ENCODE measurements at places on chromosomes 7 and 10.

- DNase-seq, result no peak
Measured at GRCh38 chr10:31399171-31399570, 80.2 kb downstream of the ZEB1 start.

DNA sequence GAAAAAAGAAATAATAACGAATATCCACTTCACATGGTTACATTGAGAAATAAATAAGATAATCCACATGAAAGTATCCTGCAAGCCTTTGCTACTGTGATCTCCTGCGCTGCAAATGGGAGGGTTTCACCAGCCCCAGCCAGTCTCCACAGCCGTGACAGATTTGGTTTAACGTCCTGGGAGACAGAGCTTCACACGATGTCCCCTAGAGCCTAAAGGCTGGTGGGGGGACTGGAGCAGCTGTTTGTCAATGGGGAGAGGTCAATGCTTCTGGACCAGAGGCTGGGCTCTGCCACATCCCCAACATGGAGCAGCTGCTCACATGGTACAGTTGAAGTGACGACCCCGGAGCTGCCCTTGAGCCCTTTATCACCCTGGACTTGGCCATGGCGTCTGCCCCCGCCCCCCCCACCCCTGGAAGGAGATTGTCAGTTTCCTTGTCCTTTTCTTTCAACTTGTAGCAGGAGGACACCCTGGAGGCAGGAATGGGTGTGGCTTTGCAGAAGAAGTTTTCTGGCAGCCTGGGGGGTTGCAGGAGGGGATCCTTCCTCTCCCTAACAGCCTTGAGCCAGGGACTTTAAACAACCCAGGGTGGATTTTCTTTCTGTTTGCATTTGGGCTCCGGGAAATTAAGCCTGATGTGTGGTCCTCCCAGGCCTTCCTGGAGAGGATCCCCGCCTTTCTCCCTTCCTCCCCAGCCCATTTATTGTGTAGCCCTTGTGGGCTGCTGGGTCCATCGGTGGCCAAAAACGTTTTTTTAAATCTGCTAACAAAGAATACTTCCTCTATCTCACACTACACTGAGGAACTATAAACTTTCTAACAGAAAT is 37.0 kb upstream of the MXI1 start:
- DNase-seq, result no peak

DNA sequence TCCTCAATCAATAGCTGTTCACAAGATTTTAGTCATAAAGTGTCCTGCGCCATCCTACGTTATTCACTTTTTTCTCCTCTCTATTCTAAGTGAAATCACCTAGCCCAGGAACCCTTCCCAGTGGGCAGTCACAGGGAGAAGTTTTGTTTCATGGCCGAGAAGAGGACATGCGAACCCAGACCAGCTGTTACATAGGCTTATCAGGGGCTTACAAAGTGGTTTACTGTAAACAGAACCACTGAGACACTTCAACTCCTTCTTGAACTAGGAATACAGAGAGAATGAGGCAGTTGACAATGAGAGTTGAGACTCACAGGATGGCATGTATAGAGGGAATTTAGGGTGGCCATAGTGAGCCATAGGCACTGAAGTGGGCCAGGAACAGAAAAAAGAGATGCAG is 246.9 kb upstream of the GLI3 start:
- no peak for DNase-seq

DNA sequence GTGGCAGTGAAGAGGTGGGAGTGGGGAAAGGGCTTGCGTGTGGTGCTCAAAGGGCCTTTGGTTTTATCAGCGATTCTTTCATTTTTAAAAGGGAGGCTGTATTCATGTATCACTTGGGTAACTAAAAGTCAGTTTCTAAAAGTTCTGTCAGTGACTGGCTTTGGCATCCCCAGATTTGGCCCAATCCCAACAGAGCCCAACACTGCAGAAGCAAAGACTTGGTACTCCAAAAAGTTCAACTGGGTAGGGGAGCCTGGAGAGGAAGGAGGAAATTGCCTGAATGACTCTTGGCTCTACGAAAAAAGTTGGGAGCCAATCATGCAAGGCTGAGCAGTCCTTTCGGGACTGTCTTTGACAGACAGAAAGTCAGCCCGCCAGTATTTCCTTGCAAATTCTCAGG is 54.5 kb upstream of the COL13A1 start:
- no peak for DNase-seq

- no peak for DNase-seq
Measured at GRCh38 chr10:129756912-129757901, 206.9 kb downstream of the EBF3 start.

DNA sequence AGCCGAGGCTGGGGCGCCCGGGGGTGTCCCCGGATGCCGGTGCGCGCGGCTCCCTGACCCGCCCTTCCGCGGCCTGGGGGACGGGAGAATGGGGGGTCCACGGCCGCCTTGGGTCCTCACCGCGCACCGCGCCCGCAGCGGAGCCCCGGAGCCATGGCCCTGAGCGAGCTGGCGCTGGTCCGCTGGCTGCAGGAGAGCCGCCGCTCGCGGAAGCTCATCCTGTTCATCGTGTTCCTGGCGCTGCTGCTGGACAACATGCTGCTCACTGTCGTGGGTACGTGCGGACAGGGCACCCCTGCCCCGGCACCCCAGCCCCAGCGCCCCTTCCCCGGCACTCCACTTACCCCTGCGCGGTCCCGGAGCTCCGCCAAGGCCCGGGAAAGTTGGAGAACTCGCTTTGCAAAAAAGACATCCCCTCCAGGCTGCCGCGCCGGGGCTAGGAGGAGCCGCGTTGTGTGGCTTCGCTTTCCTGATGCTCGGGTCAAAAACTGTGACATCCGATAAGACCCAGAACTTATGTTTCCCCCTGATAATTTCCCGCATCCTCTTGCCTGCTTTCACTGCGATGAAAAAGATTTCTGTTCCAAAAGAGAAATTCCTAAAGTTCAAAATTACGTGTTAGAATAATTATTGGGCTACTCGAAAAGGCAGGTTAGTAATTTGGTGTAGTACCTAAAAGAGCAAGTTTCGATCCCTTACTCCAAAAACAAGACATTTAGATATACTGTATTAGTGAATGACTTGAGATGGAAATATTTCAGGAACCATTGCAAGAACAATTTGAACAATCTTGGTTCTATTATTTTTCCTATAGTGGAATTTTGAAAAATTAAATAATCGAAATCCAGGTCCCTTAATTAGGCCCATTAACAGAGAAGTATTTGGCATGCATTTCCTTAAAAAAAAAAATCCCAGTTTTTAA is 888 bp downstream of the SLC18A2 start:
- no peak for DNase-seq

GRCh38 chr10:101287997-101288635 is 58.9 kb upstream of the LBX1 start:
- DNase-seq, result no peak

GRCh38 chr10:47449979-47450378 is 33.9 kb downstream of the ANXA8 start:
- DNase-seq, result no peak

DNA sequence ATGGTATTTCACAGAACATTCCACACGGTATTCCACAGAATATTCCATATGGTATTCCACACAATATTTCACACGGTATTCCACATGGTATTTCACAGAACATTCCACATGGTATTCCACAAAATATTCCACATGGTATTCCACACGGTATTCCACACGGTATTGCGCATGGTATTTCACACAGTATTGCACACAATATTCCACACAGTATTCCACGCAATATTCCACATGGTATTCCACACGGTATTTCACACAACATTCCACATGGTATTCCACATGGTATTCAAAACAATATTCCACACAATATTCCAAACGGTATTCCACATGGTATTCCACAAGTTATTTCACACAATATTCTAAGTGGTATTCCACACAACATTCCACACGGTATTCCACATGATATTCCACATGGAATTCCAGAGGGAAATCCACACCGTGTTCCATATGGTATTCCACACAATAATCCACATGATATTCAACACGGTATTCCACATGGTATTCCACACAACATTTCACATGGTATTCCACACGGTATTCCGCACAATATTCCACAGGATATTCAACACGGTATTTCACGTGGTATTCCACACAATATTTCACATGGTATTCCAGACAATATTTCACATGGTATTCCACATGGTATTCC is 136.7 kb upstream of the CHST15 start:
- no peak for DNase-seq

DNA sequence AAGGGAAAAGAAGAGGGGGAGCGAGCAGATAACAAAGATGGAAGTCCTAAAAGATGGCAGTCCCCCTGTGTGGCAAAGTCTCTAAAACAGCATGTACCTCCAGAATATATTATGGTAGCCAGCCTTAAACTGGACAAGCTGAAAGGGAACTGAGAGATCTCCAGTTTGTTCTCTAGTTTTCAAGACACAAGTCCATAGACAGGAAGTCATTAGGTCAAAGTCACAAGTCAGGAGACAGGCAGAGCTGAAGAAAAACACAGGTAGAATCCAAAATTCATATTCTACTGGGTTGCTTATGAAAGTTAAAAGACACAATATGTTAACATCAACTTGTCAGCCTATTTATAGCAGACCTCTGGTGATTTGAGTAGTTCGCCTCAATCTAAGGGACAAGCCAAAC is 38.7 kb downstream of the FAM107B start:
- no peak for DNase-seq

GRCh38 chr10:69505636-69506318 is 54.5 kb downstream of the TSPAN15 start:
- no peak for DNase-seq

DNA sequence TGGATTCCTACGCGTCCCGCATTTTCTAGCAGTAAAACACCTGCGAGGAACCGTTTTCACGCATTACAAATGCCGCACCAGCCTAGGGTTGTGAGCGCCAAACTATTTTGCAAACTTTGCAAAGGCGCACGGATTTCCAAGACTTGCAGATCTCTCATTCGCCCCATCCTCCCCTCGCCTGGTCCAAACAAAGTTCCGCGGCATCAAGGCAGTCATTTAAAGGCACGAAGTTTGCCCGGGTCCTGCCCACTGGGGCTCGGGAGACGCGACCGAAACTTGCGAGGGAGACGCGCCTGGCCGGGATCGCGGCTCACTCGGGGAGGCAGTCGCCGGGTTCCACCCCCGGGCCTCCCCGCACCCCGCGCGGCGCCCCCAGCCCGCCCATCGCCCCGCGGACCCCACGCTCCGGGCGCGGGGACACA is 613 bp downstream of the USP6NL start:
- no peak for DNase-seq

DNA sequence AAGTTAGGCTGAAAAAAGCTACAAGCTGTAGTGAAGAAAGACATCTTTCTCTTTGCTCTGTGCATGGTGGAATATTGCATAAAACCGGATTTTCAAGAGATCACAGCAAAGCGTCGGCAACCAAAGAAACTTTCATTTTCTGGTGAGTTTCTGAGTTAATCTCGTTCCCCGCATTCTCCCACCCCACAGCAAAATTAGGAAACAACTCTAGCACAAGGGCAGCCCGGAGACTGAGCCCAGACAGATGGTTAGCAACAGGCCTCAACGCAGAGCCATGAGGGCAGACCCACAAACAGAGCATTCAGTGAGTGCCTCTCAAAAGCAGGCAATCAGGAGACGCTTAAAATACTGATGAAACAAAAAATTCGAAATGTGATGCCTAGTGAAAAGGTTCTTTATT is 396.1 kb upstream of the KLF6 start:
- DNase-seq, result no peak

DNA sequence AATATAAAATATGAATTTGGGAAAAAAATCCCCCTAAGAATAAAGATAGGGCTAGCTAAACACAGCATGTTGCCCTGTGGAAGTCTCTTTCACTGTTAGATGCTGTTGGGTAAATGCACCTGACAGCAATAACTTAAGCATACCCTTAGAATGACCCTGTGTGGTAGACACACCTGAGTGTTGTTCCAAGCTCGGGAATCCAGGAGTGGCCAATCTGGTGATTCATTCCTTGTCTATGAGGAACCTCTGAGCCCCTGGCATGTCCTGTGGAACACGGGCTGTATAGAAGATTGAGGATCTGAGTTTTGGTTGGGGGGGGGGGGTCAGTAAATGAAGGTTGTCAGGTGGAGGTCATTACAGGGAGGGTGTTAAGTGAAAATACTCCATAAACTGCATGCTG is 730.0 kb upstream of the IGFBP3 start:
- no peak for DNase-seq

DNA sequence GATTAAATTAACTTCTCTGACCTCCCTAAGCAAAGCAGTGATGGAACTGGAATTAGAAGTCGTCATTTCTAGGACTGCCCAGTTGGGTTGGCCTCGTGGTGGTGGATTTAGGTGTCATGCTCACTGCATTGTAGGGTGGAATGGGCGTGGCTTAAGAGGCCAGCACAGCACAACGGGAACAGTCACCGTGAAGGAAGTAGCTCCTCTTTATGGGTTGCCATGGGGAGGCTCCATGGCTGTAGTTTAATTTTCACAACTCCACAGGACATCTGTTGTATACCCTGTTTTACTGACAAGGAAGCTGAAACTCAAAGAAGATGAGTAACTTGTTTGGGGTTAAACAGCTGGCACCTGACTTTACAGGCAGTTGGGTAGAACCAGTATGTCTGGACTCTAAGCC is 208.3 kb downstream of the CELF2 start:
- no peak for DNase-seq

DNA sequence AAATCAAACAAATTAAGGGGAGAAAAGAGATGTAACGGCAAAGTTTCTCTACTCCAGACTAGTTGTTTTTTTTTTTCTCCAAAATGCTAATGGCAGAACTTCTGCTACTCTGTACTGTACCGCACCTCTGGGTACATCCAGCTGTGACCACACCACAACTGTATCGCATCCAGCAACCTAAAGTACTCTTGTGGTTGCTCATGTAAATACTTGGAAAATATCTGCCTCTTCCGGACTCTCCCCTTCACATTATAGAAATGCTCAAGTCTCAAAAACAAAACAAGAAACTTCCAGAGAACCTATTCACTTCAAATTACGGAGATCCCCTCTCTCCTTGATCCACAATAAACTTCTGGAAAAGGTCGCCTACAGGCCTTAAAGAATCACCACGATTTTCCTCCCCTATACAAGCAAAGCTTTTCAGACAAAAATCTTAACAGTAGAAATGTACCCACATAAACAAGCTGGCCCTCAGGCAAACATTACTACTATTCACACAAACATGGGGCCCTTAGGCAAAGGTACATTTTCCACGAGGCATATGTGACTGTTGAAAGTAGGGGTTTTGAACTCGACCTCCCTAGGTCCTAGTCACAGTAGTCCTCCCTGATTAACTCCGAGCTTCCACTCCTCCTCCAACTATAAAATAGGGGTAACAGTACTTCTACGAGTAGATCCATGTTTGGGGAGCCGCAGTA is 222.9 kb upstream of the MKLN1 start:
- DNase-seq, result no peak

DNA sequence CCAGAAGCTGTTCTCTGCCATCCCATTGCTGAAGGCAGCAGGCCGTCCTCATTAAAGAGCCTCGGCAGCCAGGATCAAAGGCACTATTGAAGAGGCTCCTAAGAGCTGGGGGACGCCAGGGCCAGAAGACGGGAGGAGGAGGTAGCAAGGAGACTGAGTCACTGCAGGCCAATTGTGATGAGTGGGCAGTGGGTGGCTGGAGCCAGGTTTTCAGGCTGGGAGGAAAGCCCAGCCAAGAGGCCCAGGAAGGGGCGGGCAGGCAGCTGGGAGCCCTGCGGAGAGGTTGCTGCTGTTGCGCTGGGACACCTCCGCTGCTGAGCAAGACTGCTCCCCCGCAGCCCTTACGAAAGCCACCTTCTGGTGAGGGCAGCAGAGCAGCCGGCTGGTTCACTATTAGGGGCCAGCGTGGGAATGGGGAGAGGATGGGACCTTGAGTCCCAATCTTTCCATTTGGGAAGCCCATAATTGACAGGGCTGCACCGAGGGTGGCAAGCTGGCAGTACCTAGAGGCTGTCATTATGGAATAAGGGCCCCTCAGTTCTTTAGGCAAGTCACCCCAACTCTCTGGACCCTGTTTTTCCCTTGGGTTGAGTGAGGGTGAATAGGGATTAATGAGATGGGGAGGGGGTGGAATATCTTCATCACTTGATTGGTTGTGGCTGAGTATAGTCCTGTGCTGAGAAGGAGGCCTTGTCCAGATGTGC is 48.4 kb downstream of the UNC5B start:
- no peak for DNase-seq
